Omental fat pad (tissue), 4 donors: ENCODE measurements at places on chromosomes 5 and 9. TPM values are rescaled to one million over a fixed set of nuclear protein-coding genes. Genes with fewer than 3 reads are reported as not detected.

Gene FCN1
- 1.3 TPM for total RNA-seq

Gene POC5
- total RNA-seq = 24.9 TPM

Gene SAXO1
- total RNA-seq = not detected

DNA sequence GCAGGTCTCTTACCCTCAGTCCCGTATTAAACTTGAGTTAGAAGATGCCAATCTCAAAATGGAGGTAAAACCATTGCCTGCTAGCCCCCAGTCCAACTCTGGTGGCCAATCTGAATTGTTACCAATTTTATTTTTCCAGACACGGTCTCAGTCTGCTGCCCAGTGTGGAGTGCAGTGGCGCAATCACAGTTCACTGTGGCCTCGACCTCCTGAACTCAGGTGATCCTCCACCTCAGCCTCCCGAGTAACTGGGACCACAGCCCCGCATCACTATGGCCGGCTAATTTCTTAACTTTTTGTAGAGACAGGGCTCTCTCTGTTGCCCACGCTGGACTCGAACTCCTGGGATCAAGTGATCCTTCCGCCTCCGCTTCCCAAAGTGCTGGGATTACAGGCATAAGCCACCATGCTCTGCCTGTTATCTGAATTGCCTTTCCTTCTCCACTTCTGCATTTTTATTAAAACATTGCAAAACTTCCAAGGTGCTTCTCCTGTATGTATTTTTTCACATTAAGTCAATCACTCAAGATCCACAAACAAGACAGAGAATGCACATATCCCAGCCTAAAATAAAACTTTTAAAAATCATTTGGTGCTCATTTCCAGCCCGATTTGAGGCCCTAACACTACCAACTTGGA is 2.3 kb downstream of the FANCC start:
- DNase-seq = no peak

DNA sequence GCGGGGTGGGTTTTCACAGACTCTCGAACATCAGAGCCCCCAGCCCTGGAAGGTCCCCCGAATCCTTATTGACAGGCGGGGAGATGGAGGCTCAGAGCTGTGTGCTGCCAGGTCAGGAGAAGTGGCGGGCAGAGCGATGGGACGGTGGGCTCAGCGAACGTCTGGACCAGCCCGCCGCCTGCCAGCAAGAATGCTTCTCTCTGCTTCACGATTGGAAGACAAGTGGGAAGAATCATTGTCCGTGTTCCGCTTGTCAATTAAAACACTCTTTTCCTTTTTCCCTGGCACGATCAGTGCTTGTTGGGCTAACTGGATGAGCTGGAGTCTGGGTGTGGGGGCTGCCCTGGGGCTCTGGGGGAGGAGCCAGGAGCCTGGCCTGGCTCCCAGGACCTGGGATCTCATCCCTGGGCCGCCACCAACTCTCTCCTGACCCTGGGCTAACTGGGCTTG is 1.6 kb downstream of the COL5A1 start:
- no peak for DNase-seq
